ENCODE measurements at places on chromosomes 2 and 18.
A peak's percentile ranks its signal among the peaks of the same experiment; 100 is the strongest.

DNA sequence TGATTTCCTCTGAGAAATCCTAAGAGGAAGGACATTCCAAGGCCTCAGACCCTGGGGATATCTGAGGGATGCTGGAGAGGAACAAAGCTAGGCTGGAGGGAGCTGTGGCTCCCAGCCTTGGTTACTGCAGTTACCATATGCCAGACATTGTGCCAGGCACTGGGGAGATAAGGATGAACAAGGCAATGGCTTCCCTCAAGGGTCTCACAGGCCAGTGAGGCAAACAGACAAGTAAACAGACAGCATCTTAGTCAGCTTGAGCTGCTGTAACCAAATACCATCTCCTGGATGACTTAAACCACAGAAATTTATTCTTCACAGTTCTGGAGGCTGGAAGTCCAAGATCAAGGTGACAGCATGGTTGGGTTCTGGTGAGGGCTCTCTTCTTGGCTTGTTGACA, 91.8 kb downstream of the SKA1 start:
- no peak for DNase-seq

DNA sequence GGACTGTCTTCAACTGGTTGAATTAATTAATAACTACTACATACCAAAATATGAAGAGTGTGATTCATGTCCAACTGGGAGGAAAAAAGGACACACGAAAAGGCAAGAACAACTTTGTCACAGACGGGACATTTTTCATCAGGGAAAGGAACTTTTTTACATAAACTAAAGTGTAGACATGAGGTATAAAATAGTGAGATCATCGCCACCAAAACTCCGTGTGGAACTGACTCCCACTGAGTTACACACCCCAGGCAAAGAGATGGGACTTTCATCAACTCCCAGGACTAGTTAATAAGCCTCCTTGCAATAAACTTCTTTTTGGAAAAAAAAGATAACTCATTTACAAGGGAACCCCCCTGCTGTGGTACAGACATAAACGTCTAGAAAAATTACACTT, 12.9 kb upstream of the NMI start:
- no peak for DNase-seq

DNA sequence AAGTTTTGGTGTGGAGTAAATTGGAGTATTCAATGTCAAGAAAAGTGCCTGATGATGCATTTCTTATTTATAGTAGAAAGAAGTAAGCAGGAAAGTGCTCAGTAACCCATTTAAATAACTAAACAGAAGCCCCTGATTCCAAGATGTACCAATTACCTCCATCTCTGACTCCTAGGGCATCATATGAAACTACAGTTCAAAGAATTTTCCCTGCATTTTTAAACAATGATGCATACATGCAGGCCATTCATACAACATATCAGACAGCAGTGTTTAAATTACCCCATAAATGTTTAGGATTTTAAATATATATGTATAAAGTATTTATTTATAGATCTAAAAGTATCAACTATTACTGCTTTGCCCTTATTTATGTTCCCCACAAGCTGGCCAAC, 36.2 kb downstream of the FTCDNL1 start:
- DNase-seq, result no peak

DNA sequence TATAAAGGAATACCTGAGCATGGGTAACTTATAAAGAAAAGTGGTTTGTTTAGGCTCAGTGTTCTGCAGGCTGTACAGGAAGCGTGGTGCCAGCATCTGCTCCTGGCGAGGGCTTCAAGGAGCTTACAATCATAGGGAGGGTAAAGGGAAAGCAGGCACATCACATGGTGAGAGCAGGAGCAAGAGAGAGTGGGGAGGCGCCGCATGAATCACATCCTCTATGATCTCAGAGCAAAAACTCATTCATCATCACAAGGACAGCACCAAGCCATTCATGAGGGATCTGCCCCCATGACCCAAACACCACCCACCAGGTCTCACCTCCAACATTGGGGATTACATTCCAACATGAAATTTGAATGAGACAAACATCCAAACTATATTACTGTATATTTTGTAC, 32.5 kb downstream of the R3HDM1 start:
- peak; percentile 2 for DNase-seq

DNA sequence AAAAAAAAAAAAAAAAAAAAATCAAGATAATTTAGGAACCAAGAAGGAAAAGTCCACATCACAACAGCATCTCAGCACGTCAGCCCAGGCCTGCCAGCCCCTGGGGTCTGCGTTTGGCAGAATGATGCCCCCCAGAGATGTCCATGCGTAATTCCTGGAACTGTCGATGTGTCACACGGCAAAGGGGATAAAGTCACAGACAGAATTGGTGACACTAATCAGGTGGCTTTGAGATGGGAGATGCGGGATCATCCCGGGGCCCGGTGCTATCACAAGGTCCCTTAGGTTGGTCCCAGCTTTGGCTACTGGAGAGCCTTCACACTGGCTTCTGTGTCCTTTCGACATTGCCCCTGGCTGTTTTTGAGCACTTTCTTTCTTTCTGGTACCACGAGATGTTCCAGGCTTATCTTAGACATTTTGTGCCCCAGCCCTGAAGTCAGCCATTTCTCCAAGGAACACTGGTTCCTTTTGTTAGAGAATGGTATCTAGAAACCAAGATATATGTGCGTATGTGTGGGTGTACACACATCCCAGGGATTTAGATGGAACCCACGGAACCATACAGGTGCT, 20.7 kb downstream of the RAMP1 start:
- DNase-seq, result no peak

- DNase-seq, result peak; percentile 70
Observed at GRCh38 chr2:122734766-122735424, 979.4 kb downstream of the TSN start.

GRCh38 chr2:187581125-187581896, 27.1 kb upstream of the TFPI start:
- DNase-seq, result peak; percentile 71

GRCh38 chr2:126901459-126901858, 2.8 kb downstream of the TEX51 start:
- DNase-seq, result no peak

DNA sequence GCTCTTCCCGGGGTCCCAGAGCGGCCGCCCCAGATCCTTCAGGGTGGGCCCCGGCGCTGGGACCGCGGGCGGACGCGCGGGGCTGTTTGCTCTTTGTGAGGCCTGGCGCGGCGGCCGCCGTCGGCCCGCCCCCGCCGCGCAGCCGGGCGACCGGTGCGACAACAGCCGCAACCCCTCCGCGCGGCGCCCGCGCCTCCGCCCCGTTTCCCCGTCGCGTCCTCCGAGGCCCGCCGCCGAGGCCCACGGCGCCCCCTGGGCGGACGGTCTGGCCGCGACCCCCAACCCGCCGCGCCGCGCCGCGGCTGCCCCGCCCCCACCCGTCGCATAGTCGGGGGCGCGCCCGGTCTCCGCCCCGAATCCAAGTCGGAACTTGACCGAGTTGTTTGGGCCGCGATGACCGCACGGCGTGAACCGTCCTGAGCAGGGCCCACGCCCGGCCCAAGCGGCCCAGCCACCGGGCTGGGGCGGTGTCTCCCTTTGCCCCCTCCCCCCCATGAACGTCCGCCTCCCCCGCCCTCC, 448 bp downstream of the YPEL5 start:
- no peak for DNase-seq

DNA sequence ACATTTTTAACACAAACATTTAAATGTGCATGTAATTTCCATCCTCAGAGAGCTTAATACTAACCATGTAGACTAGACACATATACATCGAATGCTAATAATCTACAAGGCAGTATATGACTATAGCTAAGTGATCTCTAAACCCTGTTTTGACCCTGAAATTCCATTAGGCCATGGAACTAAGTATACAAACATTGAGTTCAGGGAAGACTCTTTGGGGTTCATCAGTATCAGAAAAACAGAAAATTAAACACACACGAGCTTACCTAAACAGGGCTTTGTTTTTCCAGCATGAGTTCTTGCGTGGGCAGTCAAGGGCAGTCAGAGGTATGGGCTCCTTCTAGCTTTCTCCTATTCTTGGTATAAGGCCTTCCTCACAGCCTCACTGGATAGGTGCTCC, 106.0 kb upstream of the COPS8 start:
- DNase-seq, result no peak

DNA sequence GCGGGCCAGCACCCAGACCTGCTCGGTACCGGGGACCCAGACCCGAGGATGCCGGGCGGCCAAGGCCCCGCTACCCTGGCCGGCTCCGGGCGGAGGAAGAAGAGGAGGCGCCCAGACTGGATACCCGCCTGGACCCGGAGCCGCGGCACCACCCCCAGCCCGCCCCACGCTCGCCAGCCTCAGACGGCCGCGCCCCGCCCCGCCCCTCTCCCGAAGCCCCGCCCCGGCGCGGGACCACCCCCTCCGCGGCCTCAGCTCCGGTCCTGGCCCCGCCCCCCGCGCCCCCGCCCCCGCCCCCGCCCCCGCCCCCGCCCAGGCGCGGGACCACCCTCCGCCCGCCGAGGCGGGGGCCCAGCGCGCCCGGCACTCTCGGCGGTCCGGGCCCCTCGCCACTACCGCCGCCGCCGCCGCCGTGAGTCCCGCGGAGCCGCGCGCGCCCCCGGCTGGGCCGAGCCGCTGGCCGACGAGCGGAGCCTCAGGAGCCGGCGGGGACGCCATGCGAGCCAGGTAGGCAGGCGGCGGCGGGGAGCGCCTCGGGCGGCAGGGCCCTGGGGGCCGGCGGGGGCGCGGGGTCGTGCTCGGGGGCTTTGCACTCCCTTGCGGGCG, at the start of gene SH3BP4:
SH3BP4 (plus strand) TSS at position 354 of the 606 bp plus-strand sequence. CDS start 82,986 bp downstream, outside the sequence.
- peak; percentile 94 for DNase-seq

DNA sequence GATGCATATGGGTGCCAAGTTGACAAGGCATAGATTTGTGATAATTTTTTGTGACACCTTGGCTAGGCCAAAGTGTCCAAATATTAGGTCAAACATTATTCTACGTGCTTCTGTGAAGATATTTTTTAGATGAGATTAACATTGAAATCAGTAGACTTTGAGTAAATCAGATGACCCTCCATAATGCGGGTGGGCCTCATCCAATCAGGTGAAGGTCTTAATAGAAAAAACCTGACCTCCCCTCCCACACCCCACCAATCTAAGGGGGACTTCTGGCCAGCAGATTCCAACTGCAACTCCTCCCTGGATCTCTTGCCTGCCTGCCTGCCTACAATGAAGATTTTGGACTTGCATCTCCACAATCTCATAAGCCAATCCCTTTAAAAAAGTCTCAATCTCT, 118.8 kb upstream of the LMAN1 start:
- DNase-seq, result no peak

- DNase-seq, result no peak
Observed at GRCh38 chr2:22786817-22787216, 598.2 kb upstream of the KLHL29 start.

GRCh38 chr18:49345931-49346696, 114.3 kb downstream of the DYM start:
- DNase-seq, result no peak

GRCh38 chr2:236673823-236674185, 104.2 kb downstream of the ACKR3 start:
- DNase-seq, result no peak

DNA sequence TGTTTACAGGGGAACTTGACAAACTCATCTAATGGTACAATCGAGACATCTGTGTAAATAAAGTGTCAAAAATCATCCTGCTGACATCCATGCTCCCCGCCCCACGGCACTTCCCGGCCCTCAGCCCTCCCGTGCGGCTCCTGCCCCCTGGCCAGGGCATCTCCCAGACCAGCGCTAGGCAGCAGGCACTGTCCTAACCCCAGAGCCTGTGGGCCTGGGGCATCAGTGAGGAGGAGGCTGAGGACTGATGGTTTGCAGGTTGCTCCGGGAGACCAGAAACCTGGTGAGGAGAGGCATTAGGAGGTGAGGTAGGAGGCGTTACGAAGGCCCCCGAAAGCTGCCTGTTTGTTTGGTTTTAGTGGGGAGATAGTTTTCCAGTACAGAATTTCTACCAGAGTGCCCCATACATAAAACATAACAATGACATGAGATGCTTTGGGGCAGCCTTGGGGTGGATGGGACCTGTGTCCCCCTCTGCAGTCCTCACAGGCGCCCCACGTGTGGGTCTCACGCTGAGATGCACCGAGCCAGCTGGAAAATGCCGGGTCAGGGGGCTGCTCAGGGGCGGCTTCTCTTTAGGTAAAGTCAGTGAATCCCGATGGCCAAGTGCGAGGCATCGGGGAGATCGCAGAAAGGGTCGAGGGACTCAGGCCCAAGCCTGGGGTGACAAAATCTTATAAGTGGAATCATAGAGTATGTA, 114.2 kb downstream of the RTP5 start:
- DNase-seq, result no peak

- DNase-seq, result no peak
Observed at GRCh38 chr18:70059684-70060083, 112.0 kb upstream of the CD226 start.

- DNase-seq, result no peak
Observed at GRCh38 chr2:129911363-129912065, 68.0 kb upstream of the RAB6C start.

DNA sequence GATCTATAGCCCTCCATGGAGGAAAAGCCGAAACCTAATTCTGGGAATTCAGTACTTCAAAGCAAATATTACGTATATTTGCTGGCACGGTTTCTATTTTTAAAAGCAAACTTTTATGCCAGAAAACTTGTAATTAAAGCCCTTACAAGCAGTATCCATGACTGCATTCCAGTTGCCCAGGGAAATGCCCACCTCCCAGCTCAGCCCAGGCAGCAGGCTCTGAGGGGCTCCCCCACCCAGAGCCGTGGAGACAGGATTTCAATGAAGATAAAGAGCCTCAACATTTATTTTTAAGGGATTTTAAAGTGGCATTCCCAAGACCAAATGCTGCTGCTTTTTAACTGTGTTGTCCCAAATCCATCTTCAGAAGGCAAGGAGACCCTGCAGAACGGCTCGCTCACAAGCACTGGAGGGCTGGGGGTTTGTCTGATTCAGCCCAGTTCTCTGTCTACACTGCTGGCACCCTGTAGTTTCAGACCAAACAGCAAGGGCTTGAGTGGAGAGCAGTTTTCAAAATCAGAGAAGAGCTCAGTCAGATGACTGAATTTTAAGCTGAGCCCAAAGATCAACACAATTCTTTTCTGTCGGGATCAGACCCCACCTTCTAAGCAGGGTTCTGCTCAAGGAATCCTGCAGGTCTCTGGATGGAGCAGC, 105.1 kb downstream of the KCNF1 start:
- no peak for DNase-seq

DNA sequence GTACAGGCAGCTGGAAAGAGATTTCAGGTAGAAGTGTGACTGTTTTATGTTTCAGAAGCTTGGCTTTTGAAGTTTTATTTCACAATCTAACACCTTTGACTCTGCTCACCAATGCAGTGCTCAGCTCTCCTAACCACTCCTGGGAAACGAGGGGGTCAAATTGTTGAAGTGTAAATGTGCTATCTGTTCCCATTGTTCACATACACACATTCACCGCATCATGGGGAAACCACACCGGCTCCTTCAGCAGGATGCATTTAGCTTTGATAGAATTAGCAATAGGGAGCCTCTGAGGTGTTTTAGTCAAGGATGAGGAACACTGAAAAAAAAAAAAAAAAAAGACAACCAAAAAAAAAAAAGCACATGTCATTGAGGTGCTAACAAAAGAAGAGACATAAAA, 13.4 kb upstream of the DLGAP1 start:
- no peak for DNase-seq

DNA sequence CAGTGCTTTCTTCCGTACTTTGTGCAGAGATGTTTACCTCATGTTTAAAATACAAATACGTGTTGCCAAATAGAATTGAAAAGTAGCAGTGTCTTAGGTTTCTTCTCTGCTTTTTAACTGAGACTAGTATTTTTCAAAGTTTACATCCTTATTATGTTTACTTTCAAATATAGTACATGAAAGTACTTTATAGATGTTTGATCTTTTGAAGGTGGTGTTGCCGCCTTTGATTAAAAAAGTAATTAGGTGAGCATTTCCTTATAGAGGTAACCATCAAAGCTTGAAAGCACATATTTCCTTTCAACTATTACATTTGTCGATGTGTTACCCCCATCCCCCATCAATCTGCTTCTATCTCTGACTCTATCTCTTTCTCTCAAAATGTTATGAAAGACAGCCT, 87.0 kb downstream of the CERS6 start:
- DNase-seq, result no peak

Data from astrocyte of the hippocampus (primary cell).